ENCODE measurements at places on chromosomes 3 and 15. TPM values are rescaled to one million over a fixed set of nuclear protein-coding genes. Genes with fewer than 3 reads are reported as not detected.
A peak's percentile ranks its signal among the peaks of the same experiment; 100 is the strongest.

The RTP1 gene
- total RNA-seq, result not detected

DNA sequence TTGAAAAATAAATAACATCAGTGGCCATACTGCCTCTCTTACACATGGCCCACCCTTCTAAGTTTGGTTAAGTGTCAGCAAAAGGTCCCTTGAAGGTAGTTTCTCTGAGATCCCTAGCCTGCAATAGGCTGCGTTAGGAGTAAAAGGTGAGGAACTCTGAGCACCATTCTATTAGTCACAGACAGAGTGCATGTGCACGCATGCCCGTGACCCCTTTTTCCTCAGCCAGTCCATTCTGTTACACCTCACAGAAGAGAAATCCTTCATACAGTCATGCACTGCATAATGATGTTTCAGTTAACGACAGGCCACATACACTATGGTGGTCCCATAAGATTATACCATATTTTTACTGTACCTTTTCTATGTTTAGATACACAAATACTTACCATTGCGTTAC lies 12.5 kb downstream of the RCCD1 start:
- no peak for DNase-seq

- no peak for DNase-seq
These were observed 63.9 kb downstream of the MEX3B start for GRCh38 chr15:81981908-81982307.

- DNase-seq, result peak; percentile 55
These were observed 42.6 kb upstream of the TMCO5A start for GRCh38 chr15:37891766-37892368.

DNA sequence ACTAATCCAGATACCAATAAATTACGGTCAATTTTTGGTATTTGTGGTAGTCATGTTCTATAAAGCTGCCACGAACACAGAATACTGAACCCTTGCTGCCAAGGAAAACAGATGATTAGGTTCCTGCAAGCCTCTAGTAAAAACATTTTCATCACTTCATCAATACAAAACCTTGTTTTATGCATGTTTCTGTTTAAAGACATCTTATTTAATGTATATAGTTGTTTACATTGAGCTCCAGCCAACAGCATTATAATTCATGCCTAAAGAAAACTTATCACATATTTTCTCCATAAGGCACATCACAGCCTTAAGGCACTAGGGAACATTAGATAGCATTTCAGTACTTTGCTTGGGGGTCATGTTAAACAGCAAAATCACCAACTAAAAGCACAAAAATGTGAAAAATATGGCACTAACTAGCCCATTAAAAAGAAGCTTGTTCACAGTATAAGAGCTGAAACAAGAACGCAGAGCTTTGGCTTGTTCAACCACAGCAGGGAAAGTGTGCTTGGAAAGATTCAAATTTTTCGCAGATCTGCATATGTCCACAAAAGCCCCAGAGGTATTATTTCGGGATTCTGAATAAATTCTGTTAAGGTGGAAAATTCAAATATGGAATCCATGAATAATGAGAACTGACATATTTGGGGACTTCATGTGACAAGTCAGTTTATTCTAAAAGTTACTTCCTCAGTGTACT lies 27.7 kb downstream of the POLQ start:
- no peak for DNase-seq

The TSC22D2 gene
- 6.0 TPM for total RNA-seq

DNA sequence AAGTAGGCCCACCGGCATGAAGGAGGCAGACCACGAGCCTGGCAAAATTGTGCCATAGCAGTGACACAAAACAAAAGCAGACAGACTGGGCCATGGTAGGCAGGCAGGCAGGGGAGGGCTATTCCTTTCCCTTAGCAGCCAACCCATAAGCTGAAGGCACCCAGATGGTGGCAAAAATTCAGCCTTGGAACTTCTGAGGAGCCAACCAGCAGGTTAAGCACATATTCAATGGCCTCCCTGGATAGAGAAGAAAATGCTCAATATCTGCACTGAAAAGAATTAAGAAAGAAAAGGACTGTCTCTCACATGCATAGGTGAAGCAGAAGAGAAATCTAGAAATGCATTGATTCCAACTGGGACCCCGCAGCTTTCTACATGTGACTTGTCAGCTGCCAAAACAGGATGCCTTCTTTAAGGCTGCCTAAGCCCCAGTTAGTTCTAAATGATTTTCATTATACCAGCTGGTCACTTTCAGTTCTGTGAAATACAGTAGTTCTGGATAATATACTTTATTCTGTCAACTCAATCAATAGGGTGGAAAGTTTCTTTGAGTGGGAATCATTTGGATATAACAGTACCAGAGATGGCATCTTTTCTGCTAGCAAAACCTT lies 2.7 kb downstream of the PRICKLE2 start:
- DNase-seq, result no peak

DNA sequence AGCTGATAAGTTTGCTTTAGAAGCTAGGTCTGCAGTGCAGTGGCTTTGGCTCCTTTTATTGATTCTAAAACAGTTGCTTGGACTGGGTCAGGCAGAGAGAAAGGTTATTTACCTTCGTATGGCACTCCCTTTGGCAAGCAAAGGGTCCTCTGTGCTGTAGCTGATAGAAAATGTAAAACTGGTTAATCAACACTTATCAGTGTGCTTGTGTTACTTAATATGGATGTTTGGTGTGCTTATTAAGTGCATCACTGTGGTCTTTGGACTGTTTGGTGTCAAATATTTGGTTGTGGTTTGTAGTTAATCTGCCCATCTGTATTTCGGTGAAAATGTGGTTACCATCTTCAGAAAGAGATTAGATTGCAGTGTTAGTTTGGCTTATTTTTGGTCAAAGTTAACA lies 16.0 kb downstream of the UBE2E2 start:
- DNase-seq, result peak; percentile 14

The FEZF2 gene
- not detected for total RNA-seq

The SCN11A gene
- total RNA-seq, result not detected

The CCNDBP1 gene
- total RNA-seq, result 52.0 TPM

The RBPMS2 gene
- total RNA-seq, result not detected

DNA sequence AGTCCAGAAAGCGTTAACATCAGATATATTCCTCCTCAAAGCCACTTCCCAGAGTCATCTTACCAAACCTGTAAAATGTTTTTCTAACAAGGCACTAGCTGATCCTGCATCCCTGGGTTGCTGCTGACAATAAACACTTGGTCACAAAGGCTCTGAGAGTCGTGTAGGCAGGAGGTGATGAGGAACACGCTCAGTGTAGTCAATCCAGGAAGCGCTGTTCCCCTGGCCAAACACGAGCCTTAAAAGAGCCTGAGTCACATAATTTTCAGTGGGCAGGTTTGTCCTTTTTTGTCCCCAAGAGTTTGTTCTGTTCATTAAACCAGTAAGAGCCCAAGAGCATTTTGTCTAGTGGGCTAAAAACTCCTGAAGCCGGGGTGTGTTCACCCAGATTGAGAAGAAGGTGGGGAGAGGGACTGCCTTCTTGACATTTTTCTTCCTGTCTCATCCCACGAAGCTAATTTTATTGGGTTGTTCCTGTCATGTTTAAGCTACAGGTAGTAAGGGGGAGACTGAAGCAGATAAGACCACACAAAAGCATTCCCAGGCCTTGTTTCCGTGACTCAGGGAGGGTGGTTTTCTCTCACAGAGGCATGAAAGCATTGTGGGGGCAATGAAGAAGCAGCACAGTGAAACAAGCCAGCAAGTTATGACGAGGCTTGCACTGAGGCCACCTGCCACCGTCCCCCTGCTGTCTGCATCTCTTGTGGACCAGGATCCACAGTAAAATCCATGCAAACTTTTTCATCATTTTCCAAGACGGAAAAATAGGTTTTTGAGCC lies 73.7 kb downstream of the FOXB1 start:
- no peak for DNase-seq

The BTLA gene
- not detected for total RNA-seq

The CFAP100 gene
- 2.3 TPM for total RNA-seq

DNA sequence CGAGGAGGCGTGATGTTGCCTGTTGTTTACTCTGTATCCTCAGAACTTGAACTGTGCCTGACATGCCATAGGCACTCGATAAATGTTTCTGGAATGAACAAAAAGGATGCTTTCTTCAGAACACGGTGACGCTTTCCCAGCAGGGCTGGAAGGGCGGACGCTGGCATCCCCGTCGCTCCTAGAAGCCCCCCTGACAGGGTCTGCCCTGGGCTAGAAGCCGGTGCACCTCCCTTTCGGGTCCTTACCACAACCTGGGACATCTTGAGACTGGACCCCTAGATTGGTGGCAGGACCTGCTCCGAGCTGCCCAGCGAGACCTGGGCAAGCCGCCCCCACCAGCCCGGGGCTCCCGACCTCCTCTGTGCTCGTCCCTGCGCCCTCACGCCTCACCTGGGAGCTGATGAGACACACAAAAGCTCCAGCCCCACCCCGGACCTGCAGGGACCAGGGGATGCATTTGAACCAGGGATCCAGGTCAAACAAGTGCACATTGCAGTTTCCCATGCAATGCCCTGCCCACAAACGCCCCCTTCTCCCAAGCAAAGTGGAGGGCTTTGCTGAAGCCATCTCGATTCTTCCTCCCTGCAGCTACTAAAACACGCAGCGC lies 131.2 kb upstream of the MEF2A start:
- DNase-seq, result no peak

The ROBO2 gene
- total RNA-seq, result 0.55 TPM

DNA sequence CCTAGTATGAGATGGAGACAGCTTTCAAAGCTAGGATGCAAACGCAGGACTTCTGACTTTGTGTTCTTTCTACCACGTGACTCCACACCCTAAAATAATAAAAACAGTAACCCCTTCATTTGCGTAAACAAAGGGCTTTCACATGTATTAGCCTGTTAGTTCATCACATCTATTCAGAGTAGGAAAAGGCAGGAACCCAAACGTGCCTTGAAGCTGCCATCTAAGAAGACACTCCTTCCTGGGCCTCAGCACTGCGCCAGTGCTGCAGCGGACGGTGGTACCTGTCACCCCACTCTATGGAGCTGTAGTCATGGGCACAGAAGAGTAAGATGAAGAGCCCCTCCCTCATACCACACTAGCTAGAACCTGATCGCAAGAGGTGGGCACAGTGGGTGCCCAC lies 34.3 kb downstream of the PLD1 start:
- no peak for DNase-seq

- peak; percentile 75 for DNase-seq
These were observed 118.6 kb upstream of the PRR20G start for GRCh38 chr3:127406309-127407025.

The FBXO40 gene
- total RNA-seq, result not detected

DNA sequence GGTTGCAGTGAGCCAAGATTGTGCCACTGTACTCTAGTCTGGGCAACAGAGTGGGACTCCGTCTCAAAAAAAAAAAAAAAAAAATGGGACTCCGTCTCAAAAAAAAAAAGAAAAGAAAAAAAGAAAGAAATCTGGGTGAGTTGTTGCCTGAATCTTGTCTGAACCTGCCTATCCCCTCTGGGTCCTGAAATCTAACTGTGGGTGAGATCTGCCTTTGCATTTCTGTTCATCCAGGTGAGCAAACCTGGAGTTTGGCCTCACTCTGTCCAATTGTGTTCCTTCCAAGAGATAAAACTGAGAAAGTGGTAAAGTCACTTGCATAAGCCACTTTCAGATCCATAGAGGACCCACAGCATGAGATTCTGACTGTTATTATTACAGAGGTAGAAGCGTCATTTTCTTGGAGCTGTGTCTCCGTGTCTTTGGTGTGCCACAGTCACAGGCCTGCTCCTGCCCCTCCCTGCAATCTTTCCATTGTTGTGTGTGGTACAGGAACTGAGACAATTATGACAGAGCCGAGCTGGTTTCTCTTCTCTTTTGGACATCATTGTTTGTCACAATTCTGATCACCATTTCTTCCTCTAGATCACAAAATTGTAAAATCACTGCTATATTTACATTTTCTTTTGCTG lies 235.9 kb downstream of the LPP start:
- no peak for DNase-seq

DNA sequence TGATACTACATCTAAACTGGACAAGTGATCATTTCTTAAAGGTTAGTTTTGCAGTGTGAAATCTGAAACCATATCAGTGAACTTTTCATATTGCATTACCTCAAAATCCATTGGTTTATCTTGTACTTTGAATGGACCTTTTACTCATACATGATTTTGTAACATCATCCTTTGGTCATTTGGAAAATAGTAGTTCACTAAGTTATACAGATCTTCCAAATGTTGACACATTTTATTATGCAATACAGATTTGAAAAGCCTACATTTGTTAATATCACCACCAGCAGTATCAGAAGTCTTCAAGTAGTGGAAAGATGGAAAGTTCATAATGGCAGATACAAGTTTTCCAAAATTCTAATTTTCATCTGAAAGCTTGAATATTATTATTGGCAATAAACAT lies 64.0 kb upstream of the CDV3 start:
- DNase-seq, result no peak

DNA sequence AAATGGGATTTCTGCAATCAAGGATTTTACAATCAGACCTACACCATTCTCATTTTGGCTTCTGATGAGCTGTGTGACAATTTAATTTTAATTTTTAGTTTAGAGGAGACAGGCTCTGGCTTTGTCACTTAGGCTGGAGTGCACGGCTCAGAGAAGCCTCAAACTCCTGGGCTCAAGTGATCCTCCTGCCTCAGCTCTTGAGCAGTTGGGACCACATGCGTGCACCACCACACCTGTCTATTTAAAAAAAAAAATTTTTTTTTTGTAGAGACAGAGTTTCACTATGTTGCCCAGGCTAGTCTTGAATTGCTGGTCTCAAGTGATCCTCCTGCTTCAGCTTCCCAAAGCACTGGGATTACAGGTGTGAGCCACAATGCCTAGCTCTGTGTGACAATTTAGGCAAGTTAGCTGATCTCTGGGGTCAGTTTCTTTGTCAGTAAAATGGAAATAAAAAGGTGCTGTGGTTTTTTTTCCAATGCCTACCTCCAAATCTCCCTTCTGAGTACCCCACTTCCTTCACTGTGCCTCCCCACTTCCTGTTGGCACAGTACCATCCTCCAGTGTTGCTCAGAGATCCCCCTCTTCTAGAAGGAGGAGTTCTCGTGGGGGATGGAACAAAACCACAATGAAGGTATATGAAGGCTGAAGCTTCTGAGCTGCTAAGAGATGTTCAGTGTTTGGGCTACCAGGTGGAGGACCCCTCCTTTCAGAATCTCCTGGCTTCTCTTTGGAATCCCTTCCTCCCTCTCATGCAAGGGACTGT lies 54.1 kb upstream of the GSK3B start:
- DNase-seq, result no peak

GRCh38 chr3:139312959-139313358 lies 30.9 kb upstream of the MRPS22 start:
- peak; percentile 63 for DNase-seq

Data from HT-29 (cell line).